ENCODE measurements at places on chromosomes 7 and 10.

GRCh38 chr7:102286237-102287110 is at the start of gene SH2B2:
Gene SH2B2 (plus strand): TSS chr7:102286868. CDS start chr7:102300551, 13,683 bp downstream.
- DNase-seq = peak; percentile 38

DNA sequence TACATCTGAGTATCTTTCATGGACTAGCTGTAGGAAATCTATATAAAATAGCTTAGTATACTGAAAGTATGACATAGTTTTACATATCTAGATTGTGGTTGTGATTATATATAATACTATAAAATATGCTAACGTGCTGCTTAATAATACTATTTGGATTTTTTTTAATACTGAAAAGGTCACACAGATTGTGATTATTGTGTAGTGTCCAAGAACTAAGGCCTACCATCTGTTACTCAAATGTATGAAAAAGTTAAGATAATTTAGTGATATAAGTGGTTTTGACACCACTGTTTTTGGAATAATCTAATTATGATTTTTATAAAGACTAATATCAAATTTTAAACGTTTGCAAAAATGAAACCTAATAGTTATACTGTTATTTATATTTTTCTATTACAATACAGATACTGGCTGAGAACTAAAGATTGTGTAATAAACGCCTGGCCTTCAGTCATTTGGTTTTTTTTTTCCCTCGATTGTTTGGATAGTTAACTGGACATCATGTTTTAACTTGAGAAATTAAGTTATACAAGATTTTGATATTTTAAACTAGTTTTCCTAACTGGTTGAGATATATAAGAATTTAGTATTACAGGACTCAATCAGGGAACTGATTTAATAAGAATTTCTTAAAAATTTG is 12.6 kb downstream of the PTEN start:
- no peak for DNase-seq

DNA sequence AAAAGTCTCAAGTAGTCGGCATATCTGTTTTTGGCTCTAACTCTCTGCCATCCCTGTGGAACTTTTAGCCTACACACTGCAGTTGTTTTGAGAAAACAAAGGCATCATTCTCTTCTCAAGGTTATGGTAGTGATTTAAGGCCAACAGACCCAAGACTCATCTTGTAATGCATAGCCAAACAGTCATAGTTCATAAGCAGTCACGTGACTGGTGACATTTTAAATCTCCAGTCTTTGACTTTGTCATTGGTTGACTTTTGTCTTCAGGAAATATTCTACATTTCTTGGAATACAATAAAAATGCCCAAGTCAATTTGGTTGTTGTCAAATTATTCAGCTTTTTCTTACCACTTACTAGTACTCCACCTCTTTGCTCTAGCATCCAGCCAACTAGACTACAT is 114.8 kb downstream of the ANKRD30A start:
- no peak for DNase-seq

DNA sequence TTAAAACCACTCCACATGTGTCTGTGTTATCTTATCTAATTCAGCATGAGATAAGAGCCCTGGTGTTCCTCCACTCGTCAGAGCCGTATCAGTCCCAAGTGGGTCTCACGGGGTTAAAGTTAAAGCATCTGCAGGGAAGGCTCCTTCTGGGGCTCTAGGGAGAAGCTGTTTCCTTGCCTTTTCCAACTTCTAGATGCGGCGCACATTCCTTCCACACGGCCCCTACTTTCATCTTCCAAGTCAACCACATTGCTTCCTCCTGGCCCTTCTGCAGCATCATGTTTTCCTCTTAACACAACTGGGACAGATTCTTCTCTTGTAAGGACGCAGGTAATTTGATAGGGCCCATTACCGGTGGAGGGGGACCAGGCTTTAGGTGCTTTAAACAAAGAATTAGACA is 620.1 kb upstream of the DPP6 start:
- no peak for DNase-seq

GRCh38 chr10:11303361-11304170 is 285.9 kb downstream of the CELF2 start:
- no peak for DNase-seq

GRCh38 chr7:27062946-27063345 is 32.9 kb downstream of the HOXA1 start:
- DNase-seq = no peak

DNA sequence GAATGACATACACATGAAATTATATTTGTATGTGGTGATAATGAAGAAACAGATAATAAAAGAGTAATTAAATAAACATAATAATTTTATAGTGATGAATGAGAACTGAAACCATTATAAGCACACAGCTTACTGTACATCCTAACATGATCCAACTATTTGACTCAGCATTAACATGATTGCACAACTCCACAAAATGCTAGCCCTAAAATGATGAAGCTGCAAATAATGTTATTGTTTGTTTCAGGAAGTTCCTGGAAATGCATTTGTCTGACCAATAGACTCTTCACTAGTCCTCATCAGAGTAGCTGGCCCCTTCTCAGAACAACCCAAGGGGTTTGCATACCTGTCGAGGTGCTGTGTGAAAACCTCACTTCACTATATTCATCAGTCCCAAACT is 115.5 kb downstream of the RTKN2 start:
- DNase-seq = no peak

DNA sequence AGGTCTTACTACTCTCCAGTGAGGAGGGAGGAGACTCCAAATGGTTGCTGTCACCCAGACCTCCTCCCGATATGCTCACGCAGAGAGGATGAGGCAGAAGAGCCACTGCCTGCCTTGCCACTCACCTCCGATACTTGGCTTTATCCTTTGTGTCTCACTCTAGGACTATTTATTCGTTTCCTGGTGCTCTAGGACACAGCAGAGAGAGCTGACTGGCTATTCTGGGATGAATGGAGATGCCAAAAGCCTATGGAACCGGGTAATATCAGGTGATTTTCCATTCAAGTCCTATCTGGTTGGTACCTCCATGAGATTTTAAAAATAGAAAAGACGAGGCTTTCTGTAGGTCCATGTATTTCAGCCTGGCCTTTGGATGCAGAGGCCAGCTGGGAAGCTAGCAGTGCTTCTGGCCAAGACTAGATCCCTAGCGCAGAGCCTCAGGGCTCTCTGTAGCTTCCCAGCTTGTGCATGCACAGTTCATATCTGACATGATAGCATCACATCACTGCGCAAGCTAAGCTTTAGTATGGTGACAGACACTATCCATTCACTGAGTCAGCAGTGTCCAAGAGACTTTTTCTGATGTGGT is 239.0 kb upstream of the ANKRD30A start:
- DNase-seq = no peak

DNA sequence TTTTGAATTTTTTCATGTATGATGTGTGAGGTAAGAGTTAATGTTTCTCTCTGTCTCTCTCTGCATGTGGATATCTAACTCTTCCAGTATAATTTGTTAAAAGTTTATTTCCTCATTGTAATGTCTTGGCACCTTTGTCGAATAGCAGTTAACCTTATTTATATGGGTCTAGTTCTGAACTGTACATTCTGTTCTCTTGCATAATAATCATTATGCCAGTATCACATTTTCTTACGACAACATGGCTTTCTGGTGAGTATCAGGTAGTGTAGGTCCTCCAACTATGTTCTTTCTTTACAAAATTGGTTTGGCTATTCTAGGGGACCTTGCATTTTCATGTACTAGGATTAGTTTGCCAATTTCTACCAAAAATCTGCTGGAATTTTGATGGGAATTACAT is 337.0 kb upstream of the FZD8 start:
- no peak for DNase-seq

- no peak for DNase-seq
Measured at GRCh38 chr7:80827239-80827633, 91.6 kb downstream of the SEMA3C start.

- DNase-seq = no peak
Measured at GRCh38 chr7:86320341-86320740, 323.4 kb upstream of the GRM3 start.

DNA sequence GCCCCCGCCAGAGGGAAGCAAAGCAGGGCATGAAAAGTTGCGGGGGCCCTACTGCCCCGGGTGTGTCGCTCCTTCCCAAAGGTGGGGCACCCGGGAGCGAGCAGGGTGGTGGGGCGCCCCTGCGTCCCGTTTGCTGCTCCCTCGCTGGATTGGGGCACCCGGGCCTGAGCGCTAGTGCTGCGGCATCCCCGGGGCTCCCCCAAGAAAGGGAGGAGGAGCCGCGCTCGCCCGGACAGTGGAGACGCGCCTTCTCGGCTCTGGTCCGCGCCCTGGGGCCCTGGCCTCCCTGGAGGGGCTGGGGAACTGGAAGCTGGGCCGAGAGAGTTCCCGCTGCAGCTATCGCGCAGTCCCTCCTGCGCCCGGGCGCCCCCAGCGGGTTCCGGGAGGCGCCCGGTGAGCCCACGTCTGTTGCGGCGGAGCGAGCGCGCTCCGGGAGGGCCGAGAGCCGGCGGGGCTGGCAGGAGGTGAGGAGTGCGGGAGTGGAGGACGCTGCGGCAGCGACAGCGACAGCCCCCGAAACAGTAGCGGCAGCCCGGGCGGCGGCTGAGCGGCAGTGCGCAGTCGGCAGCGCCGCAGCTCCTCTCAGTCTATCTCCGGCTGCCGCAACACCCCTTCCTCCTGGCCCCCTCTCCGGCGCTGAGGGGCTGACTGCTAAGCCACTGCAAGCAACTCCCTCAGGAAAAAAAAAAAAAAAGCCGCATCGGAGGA is 504 bp upstream of the BMPER start:
- DNase-seq = peak; percentile 21

DNA sequence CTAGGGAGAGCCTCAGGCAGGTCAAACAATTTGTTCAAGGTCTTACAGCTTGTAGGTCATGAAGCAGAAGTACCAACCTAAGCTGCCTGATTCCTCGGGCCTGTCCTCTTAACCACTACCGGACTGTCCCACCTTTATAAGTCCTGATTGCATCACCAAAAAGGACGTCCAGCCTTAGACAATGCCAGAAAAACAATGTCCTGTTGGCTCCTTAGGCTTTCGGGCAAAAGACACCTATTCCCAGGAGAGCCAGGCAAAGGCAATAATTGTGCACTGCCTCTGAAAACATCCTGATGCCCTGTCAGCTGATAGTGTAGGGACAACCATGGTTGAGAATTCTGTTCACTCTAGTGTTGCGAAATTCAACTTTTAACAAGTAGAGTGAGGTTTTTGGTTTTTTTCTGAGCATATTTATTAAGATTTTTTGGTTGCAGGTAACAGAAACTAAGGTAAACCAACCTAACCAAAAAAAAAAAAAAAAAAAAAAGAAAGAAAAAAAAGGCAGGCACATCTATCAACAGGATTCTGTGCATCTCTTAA is 40.5 kb downstream of the CDHR3 start:
- no peak for DNase-seq

DNA sequence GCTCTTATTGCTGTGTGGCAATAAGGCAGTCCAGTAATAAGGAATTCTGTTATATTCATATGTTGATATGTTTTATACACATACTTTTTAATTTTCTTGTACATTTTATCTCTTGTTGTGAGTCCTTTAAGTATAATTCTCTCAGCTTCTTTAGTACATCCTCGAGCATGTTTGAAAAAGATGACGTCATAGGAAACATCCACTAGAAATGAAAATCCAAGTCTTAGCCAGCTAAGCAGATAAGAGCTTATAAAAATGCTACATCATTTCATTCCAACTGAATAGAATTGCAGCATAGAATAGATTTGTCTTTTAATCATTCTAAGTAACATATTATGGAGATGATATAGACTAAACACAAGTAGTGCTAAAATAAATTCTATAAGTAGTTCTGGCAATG is 283.7 kb upstream of the FZD1 start:
- no peak for DNase-seq

DNA sequence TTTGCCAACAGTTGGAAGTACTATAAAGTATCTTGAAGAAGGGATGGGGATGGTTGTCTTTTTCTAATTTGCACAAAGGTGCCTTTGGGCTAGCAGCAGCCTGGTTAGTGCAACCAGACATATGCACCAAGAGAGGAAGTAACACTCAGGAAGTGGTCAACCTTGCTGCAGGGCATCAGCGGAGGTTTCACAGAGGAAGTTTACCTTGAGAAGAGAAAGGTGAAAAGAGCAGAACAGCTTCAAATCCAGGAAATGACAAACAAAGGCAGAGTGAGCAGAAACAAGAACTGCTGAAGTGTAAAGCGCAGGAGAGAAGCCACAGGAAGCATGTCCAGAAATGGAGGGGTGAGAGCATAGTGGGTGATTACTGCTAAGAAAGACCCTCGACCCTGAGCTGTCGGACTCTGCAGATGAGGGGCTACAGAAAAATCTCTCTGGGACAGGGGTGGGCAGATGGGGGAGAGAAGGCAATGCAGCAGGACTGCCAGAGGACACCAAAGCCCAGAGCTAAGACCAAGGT is 66.9 kb downstream of the STK17A start:
- DNase-seq = peak; percentile 69

GRCh38 chr7:13834328-13834761 is 155.1 kb downstream of the ETV1 start:
- DNase-seq = no peak

DNA sequence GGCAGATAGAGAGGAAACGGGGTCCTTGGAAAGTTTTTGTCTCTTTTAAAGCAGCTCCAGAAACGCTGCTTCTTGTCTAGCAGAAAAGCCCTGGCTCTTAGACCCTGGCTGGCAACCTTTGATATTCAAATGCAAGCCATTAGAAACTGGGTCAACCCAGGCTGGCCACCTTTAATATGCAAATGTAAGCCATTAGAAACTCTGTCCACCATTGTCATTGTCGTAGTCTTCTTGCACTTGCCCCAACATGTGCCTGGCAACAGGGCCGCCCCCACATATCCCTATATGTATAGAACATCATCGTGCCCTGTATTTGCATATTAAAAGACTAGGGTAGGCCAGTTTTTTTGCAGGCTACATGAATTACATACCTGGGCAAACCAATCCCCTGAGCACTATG is 621.3 kb upstream of the DPP6 start:
- no peak for DNase-seq

- no peak for DNase-seq
Measured at GRCh38 chr10:103109821-103110220, 83.3 kb downstream of the NT5C2 start.

DNA sequence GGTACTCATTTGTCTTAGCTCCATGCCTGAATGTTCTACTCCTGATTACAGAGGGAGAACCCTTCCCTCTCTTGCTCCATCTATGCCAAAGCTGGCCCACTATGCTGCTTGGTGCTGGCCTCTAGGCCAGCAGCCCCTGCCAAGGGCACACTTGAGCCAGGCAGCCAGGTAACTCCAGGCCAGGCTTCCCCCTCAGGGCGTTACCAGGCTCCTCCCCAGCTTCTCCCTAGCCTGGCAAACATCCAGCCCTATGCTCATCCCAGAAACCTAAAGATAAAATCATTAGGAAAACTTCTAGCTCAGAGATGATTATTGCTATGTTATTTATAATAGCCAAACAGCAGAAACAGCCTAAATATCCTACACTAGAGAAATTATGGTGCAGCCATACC is 103.7 kb downstream of the KCNMA1 start:
- DNase-seq = no peak

Data from activated CD4-positive, alpha-beta T cell treated with anti-CD3 and anti-CD28 coated beads for 48 hours (primary cell).